ENCODE measurements at places on chromosomes 3 and 15.

DNA sequence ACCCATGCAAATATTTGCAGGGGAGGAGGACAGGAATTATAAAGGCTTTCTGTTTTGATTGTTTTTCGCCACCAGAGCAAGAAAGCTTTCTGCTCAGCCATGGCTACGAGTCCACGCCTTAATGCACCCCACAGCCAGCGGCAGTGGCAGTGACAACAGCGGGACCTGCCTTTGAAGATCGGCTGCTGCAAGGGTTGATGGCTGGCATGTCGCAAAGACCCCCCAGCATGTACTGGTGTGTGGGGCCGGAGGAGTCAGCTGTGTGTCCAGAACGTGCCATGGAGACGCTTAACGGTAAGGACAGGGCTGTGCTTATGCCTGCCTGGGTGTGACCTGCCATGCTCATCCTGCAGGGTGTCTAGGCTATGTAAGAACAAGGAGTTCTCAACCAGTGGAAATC, 5.3 kb downstream of the LRRK1 start:
- DNase-seq: no peak

- DNase-seq: no peak
Observed at GRCh38 chr15:40295877-40296560, 11.7 kb downstream of the PLCB2 start.

GRCh38 chr3:141060327-141060726, 9.2 kb downstream of the SPSB4 start:
- DNase-seq: no peak

DNA sequence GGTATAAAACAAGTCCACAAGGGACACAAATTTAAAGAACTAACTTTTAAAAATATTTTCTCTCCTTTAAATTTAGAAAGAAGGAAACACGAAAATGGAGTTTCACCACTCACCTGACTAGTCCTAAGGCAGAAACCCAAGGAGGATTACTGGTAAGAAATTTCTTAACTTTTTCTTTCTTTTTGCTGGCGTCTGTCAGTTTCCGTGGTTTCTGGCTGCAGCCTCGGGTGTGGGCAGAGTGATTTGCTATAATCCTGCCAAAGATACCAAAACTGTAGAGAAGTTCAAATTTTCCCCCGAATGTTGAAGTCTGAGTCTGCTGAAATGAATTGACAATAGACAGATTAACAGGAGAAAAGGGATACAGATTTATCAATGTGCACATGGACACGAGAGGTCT, 843.6 kb upstream of the ALCAM start:
- DNase-seq: no peak

DNA sequence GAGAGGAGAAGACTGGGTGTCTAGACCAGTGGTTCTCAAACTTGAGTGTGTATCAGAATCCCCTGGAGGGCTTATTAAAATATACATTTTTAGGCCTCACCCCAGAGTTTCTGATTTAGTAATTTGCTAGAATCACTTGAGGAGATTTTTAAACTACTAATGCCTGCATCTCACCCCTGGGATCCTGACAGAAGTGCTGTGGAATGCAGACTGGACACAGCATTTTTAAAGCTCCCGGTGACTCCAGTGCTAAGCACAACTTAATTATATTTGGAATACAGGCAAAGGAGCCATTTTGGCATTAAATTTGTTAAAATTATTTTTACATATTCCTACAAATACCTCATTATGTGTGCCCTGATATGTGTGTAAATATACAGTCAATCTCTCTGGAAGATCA, 26.7 kb upstream of the COL6A6 start:
- DNase-seq: no peak

DNA sequence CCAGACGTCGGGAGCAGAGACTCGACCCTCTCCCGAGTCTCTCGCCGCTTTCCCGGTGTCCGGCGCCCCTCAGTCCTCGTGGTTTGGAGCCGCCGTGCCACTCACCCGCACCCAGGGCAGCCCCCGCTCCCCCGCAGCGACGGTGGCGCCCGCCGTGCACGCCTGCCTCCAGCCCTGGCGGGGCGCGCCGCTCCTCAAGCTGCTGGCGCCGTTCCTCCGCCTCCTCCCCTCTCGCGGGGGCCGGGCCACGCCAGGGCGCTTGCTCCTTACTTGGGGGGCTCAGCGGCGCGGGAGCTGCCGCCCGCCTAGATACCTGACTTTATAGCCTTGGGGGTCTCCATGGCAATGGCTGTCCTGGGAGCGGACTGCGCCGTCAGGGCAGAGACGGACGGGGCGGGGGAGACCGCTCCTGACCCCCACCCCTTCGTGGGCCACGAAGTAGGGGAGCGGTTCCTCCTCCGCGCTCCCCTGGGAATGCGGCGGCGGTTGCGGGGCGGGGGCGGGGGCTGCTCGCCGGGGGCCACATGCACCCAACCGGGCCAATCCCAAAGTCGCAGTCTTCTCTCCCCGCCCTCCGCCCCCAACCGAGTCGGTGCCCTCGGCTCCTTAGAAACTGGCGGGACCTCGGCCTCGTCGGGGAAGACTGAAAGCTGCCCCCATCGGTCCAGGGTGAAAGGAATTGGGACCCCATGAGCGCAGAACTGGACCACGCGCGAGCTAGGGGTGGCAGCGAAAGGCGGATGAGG, at the start of gene ANKRD63:
ANKRD63 (minus strand) TSS at position 196 of the 746 bp plus-strand sequence. CDS start 478 bp downstream, outside the sequence.
- DNase-seq: no peak

DNA sequence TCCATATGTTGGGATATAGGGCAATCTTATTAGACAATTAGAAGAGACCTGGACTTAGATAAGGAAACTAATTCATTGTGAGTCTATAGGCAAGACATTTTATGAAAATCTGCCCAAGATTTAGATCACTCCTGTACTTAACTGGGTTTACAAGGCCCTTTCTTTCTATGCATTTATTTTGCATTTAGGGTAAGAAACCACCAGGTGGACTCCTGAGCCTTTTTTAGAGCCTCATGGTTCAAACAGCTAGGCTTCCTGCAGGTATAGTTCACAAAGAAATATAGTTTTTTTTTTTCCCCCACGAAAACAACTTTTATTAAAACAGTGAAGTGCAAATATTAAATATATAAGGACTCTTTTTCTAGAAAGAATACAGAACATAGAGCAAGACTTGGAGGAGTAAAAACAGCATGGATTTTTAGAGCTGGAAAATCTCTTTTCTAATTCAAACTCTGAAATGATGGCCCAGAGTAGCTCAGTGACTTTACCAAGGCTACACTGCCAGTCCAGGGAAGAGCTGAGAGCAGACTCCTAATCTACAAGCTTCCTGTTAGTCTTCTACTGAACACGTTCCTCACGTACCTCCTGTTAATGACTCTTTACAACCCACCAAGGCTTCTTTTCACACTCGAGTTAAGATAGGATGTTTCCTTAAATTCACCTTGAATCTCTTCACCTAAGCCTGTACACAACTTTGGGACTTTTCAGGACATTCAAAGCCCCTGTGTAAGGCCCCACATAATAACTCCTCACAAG, 400.9 kb upstream of the ATP11B start:
- DNase-seq: no peak

DNA sequence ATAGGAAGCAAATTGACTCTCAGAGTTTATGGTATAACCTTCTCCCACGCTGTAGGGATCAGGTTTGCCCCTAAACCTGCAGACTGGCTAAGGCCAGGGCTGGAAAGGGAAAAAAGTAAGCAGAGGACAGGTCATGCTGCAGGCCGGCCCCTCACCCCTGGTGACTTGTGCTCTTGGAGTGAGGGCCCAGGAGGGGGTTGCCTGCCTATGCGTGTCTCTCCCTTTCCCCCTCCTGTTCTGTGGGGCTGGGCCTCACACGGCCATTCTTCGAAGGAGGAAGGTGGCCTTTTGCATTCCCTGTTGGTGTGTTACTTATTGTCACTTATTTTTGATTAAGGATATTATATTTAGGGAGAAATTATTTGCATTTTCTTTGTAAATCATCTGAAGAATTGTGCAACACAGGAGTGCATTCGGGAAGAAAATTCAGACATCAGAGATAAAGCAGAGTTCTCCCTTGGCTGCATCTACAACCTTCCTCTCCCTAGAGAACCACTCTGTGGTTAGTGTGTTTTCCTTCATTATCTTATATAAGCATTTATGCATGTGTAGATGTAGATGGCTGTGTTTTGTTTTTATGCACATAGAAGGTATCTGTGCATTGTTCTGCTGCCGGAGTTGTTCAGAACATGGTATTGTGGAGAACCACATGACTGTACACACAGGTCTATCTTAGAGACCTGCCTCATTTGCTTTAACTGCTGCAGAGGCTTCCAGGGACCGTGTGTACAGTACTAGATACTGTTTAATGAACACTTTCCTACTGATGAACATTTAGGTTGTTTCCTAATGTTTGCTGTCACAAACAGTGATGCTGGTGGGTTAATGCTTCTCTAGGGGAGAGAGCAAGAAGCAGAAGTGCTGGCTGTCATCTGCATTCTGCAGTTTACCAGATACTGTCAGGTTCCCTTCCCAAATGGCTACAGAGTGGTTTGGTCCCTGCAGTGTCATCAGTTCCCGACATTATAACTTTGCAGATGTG, 133.5 kb downstream of the APBA2 start:
- no peak for DNase-seq

DNA sequence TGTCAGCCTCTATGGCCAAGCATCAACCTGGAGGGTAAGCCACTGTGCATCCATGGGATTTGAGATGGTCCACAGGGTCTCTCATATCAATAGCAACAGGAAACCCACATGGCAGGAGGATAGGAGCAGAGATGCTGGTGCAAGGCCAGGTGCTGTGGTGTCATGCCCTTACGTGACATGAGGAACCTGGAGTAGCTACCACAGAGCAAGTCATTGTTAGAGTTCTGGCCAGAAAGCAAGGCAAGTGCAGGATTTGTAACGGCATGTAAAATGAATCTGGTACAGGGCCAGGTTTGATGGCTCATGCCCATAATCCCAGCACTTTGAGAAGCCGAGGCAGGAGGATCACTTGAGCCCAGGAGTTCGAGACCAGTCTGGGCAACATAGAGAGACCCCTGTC, 14.8 kb upstream of the ZNF774 start:
- DNase-seq: no peak

DNA sequence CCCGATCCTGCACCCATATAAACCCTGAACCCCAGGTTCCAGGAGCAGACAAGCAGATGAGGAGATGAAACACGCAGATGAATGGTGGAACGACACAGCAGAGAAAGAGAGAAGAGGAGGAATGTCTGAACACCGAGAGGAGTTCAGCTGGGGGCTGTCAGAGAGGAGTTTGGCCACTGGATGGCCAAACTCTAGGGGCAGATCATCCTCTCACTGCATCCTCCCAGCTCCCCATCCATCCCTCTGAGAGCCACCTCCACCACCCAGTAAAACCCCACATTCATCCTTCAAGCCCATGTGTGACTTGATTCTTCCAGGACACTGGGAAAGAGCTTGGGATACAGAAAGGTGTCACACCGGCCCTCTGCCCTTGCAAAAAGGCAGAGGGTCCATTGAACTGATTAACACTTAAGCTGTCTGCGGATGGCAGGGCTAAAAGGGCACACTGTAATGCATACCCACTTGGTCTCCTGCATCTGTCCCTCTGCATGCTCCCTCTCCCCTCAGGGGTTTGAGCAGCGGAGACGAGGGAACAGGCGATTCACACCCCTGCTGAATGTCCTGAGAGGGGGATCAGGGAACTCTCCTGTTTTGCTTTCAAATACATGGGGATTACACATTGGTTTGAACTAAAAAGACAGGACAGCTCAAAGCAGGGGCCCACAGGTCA, 53.8 kb downstream of the TMED3 start:
- DNase-seq: no peak

DNA sequence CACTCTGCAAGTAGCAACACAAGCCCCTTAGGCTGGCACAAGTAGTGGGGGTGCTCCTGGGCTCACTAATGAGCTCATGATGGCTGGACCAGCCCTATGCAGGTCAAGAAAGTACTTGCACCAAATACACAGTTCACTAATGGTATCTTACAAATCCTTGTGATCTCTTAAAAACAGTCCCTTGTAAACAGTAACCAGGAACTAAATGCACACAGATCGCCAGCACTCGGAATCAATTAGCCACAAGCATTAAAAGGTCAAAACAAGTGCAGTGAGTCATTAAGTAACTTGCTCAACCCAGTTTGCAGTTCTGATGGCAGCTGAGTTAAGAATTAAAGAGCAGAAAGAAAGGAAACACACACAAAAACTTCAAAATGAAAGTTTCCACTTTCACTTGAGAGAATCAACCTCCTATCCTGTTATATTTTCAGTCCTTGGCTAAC, 43.2 kb downstream of the ARHGEF3 start:
- DNase-seq: peak; percentile 40

DNA sequence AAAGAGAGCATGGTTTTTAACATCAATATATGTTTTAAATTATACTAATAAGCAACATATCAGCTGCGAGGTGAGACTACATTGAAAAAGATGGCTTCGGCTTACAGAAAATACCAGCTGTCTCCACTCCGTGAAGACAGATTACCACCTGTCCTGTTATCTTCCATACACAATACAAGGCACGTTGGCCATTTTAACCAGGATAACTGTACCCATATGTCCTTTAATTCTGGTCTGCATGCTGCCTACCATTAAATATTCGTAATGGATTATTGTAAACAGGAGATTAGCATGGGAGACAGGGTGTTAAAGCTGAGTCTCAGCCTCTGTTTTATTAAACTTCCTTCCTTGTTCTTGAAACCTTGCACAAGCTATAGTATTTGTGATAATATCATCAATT, 855.5 kb downstream of the ROBO1 start:
- no peak for DNase-seq

DNA sequence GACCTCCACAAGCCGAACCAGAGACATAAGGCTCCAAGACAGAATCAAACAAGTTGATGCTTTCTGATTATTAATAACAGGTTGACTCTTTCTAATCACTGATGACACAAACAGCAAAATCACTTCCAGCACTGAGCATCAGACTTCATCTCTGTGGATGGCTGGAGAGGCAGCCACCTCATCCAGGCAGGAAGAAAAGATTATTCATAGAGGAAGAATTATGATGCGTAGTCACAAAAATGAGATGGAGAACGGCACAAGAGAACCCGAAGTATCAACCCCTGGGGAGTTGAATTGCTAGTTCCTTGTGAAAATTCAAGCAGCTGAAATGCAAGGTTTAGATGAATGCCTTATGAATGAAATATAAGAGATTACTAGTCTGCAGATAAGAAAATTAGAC, 49.9 kb upstream of the LMCD1 start:
- no peak for DNase-seq

GRCh38 chr3:127106456-127106855, 86.5 kb upstream of the PRR23E start:
- no peak for DNase-seq

All from activated T-helper 2 cell treated with anti-CD3 and anti-CD28 coated beads, Interferon-gamma antibody, Interleukin-2, Interleukin-4, amounts not matched to agents 10 μg/mL and 5 μg/mL and 100 μg/mL, durations not matched to agents 14 hours and 24 hours and 36 hours (primary cell).